ENCODE measurements at places on chromosomes 3 and 15.

GRCh38 chr3:38643592-38643991 lies 5.9 kb downstream of the SCN5A start:
- no peak for DNase-seq

DNA sequence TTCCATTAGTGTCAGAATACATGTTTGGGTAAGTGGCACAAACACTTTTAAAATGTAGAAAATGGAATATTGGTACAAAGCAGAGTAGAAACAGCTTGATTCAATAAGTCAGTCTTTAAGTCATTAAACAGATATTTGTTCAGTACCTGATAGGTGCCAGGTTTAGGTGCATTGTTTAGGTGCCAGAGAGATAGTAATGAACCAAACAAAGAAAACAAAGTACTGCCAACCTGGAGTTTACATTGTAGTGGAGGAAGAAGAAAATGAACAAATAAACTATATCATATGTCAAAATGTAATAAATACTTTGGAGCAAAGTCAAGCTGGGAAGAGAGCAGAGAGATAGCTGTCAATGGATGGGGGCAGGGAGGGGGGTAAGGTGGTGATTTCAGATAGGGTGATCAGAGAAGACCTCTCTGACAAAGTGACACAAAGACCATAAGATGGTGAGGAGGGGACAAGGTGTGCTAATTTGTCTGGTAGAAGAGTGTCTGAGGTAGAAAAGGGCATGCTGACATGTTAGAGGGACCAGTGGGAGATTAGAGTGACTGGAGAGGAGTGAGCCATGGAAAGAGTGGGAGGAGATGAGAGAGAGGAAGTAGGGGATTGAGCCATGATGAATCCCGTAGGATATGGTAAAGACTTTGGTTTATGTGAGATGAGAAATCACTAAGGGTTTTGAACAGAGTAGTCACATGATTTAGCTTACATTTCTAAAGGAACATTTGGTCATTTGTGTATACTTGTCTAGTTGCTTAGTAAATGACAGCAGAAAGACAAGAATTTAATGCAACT lies 128.2 kb downstream of the UBE2E2 start:
- no peak for DNase-seq

GRCh38 chr15:44812029-44812517 lies 75.7 kb downstream of the TRIM69 start:
- DNase-seq = no peak

DNA sequence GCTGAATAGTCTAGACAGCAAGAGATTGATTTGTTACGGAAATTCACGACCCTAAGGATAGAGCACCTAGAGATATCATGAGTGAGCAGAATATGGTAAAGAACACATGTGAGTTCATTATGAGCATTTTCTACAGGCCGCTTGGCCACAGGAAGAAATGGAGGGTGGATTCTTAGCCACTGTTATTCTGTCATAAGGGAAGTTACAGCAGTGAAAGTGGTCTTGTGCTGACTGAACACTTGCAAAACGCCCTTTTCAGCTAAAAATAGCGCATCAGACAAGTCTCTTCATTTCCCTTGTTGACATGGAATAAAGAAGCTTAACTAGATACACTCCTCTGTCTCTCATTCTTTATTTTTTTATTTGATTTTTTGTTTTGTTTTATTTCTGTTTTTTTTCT lies 19.8 kb downstream of the DGKG start:
- DNase-seq = no peak

DNA sequence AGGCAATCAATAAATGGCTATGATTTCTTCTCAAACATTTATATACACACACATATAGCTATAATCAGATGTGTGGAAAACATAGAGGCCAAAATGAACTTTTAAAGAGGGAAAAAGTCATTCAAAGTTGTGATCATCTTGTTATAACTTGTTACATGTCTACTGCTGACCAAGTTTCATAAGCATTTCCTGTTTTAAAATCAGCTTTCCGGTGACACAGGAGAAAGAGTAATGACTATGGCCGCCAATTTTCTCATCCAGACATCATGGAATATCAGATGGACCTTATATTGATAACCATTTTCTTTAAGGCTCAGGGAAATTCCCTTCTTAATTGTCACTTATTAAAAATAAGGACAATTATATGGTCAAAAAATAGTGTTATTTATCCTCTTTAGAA lies 71.7 kb upstream of the AGTR1 start:
- DNase-seq = no peak

DNA sequence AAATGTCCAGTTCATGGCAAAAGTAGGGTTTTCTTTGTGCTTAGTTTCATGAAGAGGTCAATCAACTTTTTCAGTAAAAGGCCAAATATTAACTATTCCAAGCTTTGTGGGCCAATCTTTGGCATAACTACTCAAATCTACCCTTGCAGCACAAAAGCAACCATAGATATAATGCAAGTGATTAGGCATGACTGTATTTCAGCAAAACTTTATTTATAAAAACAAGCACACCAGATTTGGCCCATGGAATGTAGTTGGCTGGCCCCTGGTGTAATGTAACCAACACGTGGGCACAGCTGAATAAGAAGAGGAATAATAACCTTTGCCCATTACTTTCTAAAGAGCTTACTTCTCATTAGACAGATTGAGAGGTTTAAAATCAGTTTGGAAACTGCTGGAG lies 50.6 kb downstream of the CASR start:
- DNase-seq = no peak

GRCh38 chr3:30933478-30934207 lies 39.2 kb upstream of the GADL1 start:
- no peak for DNase-seq

DNA sequence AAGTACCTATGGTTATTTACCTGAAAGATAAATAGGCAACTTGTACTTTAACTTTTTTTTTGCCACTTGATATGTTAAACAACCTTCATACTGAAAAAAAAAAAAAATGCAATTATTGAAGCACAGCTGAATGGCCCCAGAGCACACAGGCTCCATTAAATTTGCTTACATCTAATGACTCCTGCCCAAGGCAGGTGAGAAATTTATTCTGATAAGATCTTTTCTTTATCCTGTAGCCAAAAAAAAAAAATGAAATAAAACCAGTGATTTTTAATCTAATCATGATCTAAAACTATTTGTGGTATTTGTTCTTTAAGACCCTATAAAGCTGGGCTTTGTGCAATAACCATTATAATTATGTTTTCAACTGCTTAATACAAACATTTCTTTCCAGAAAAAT lies 115.7 kb downstream of the DPH6 start:
- no peak for DNase-seq

Measured in stimulated activated CD8-positive, alpha-beta memory T cell treated with anti-CD3 and anti-CD28 coated beads, Interleukin-2, amount 100 ng/mL, for 1 hour (primary cell).